ENCODE measurements at places on chromosomes 6 and 20.

DNA sequence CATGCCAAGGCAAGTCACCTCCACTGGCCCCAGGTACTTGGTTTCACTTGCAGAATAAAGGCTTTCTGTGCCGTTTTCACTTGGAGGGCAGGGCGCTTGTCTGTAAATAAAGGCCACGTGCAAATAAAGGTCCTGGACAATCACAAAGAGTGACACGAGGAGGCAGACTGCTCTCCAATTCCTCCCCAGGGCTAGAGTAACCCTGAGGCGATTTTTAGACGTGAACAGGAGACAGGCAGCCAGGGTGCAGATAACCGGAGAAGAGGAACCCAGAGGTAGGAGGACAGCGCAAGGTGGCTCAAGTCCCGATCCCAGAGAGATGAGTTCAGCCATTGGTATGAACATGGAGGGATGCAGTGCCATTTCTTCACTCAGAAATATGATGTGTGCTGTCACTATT lies 327.4 kb downstream of the KIF16B start:
- DNase-seq = no peak

DNA sequence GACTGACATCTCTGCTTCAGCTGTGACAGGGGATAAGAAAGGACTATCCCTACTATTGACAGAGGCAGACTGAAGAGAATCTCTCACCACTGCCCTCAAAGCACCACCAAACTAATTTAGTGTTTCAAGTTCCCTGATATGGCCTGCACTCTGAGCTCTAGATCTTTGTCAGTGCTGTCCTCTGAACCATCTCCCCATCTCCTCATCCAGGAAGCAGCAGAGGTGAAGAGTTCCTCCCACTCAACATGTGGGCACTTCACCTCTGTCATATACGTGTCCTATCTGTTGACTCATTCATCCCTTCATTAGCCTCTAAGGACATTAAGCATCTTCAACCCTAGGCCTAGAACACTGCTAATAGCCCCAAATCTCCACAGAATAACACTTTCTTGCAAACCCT lies 14.1 kb downstream of the FAM210B start:
- DNase-seq = no peak

DNA sequence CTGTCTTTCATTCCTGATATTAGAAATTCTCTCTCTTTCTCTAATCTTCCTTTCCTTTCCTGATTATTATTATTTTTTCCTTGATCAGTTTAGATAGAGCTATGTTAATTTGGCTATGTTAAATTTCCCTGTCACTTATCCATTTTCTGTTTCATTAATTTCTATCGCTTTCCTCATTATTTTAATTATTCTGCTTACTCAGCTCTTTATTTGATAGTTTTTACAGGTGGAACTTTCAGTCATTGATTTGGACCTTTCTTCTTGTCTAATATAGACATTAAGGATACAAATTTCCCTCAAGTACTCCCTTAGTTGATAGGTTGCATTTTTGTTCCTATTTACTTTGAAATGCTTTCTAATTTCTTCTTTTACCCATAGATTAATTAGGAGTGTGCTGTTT lies 442.3 kb downstream of the CDH26 start:
- DNase-seq = no peak

- DNase-seq = no peak
Observed at GRCh38 chr6:141443032-141443431, 689.7 kb upstream of the GJE1 start.

GRCh38 chr20:10306440-10307358 lies 88.1 kb downstream of the SNAP25 start:
- no peak for DNase-seq

GRCh38 chr20:25148181-25148981 lies 47.1 kb upstream of the ENTPD6 start:
- DNase-seq = no peak

DNA sequence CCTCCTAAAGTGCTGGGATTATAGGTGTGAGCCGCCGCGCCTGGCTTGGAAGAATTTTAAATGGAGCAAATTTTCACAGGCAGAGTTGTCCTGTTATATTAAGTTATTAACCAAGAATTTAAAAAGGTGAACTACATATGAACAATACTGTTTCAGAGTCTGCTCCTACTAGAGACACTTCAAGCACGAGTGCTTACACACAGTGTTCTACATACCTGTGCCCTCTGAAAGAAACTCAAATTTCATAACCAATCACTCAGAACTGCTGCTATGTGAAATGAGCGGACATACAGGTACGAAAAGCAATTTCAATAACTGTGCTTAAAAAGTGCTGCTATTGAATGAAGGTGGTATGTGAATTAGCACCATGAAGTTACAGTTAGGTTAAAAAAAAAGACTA lies 262.0 kb downstream of the SYNE1 start:
- no peak for DNase-seq

- DNase-seq = no peak
Observed at GRCh38 chr20:62476056-62476838, 452 bp upstream of the GATA5 start.

- DNase-seq = no peak
Observed at GRCh38 chr20:62557999-62558408, 82.2 kb upstream of the GATA5 start.

DNA sequence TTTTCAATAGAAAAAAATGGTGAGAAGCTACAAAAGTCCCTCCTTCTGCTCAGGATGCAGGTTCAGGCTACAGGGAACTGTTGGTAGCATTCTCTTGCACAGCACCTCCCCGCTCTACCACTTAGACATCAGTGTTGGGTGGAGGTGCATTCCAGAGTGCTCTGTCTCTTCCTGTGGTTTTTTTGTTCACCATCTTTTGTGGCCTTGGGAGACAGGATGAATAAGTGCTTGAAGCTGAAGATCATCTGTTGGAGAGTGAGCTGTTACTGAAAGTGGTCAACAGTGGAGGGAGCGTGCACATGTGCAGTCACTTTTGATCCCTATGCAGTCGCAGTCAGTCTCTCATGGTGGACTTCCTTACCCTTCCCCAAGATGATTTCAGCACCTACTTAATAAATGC lies 16.6 kb upstream of the BTBD3 start:
- DNase-seq = no peak

GRCh38 chr6:28393912-28394662 lies 5.5 kb downstream of the ZSCAN12 start:
- DNase-seq = no peak

- no peak for DNase-seq
Observed at GRCh38 chr6:168908166-168908565, 345.5 kb downstream of the THBS2 start.

- no peak for DNase-seq
Observed at GRCh38 chr6:25350573-25350972, 71.4 kb downstream of the CARMIL1 start.

DNA sequence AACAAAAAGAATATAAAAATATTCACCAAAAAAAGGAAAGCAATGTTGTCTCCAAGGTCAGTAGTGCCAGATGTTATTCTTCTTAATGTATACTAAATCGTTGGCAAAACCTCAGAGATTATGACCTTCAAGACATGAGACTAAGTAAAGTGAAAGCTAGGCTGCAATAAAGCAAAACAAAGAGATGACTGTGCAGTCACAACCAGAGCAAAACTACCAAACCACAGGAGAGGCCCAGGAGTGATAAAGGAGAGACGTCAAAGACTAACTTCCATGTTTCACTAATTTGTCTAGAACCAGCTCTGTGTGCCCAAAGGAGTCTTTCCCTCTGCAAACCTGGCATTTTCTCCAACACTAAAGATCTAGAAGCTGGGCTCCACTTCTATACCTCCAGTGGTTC lies 155.9 kb upstream of the POU3F2 start:
- DNase-seq = no peak

- DNase-seq = no peak
Observed at GRCh38 chr6:16339265-16339587, 100.8 kb downstream of the GMPR start.

GRCh38 chr6:44073612-44074438 lies 53.4 kb downstream of the MRPL14 start:
- no peak for DNase-seq

DNA sequence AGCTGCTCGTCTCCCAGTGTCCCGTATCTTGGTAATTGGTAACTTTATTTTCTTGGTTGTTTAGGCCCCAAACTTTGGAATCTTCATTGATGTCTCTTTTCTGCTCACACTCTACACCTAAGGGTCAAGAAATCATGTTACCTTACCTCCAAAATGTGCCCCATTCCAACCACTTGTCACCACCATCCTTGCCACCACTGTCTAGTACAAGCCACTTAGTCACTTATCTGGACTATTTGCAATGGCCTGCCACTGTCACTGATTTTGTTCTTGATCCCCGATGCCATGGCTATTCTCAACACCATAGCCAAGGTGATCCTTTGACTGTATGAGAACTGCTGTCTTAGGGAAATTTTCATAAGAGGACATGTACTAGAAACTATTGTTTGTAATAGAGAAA lies 46.0 kb upstream of the SLC22A16 start:
- no peak for DNase-seq

DNA sequence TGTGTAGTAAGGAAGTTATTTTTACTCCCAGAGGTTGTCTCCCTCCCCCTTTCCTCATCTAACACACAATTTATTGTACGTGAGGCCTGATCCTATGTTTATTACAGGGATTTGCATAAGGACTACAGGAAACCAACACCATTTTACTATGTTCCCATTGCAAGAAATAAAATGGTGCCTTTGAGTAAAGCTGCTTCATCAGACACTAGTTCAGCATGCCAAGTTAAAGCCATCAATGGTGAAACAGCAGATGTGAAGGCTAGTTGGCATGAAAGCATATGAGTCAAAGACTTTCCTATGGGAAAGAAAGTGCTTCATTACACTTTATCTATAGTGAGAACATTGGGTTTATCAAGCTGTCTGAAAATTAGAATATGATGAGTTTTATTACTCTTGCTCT lies 543.0 kb downstream of the GRIK2 start:
- DNase-seq = no peak

GRCh38 chr6:112176175-112176574 lies 78.2 kb downstream of the LAMA4 start:
- DNase-seq = no peak

DNA sequence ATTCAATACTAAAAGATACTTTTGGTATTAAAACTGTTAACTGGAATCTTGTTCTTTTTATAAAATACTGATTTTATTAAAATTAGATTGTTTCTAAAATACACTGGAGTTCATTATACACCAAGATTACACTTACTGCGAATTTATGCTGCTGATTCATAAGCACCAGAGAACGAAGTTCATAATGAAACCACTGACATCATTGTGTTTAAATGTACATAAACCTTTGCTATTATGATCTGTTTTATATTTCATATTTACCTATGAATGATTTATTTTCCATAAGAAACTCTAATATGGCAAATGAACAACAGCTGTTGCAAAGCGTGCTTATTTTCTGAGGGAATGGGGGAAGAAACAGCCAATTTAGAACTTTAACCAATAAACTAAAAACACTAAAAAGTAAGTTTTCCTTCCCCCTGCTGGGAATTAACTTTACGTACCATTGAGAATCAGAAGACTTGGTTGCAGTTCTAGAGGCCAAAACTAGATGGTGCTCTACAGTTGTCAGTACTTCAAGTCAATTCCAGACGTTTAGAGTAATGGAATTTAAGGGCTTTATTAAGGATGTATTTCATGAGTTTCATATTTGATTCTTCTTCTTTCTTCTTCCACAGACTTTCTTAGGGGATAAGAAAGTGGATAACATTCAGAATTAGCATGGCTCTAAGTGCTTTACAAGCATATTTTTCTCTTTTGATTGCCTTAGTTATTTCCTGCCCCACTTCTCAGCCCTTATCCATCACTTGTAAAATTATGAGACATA lies 30.8 kb upstream of the COL19A1 start:
- no peak for DNase-seq

- no peak for DNase-seq
Observed at GRCh38 chr20:53038299-53038698, 66.1 kb downstream of the TSHZ2 start.

DNA sequence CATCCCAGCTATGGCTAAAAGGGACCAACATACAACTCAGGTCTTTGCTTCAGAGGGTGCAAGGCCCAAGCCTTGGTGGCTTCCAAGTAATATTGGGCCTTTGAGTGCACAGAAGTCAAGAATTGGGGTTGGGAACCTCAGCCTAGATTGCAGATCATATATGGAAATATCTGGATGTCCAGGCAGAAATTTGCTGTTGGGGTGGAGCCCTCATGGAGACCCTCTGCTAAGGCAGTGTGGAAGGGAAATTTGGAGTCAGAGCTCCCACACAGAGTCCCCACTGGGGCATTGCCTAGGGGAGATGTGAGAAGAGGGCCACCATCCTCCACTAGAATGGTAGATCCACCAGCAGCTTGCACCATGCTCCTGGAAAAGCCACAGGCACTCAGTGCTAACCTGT lies 123.5 kb downstream of the PRL start:
- DNase-seq = no peak

DNA sequence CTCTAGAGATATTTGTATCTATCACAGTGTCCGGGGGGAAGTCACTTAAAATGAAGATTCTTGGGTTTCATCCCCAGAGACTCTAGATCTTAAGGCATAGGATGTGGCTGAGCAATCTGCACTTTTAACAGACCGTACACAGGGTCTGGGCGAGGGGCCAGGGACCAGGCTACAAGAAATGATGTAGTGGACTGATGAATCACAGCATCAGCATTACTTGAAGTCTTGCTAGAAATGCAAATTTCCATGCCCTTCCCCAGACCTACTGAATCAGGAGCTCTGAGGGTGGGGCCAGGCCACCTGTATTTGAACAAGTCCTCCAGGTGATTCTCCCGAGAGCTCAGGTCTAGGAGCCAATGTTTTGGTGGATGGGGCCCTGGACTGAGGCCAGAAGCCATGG lies 168.4 kb downstream of the DOK5 start:
- no peak for DNase-seq

GRCh38 chr6:52503323-52503747 lies 73.5 kb downstream of the TRAM2 start:
- no peak for DNase-seq

- DNase-seq = no peak
Observed at GRCh38 chr20:63471717-63471980, 806 bp downstream of the KCNQ2 start.

DNA sequence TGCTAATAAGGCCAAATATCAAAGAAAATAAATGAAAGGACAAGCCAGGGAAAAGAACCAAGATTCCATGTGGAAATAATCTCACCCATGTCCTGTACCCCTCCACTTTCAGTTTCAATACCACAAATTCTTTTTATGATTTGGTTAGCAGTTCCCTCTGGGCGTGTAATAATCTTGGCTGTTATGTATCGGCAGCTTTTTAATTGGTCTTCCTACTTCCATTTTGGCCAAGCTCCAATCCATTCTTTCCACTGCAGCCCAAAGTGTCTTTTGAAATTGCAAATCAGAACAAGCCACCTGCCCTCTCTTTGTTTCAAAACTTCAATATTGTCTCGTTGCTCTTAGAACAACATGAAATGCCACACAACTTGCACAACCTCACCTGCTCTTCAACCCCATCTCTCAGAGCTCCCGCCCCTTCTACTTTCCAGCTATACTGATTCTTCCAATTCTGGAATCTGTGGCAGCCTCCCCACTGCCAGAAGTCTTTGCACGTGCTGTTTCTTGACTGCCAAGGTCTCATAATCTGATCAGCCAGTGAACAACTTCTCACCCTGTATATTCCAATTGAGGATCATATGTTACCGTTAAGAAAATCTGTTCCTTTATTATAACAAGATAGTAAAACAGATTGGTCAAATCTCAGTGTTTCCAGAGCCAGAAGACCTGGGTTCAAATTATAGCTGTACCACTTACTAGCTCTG lies 354.5 kb downstream of the CBLN4 start:
- no peak for DNase-seq

GRCh38 chr6:744666-745353 lies 51.9 kb upstream of the EXOC2 start:
- DNase-seq = no peak
